ENCODE measurements at places on chromosomes 16 and 17.

DNA sequence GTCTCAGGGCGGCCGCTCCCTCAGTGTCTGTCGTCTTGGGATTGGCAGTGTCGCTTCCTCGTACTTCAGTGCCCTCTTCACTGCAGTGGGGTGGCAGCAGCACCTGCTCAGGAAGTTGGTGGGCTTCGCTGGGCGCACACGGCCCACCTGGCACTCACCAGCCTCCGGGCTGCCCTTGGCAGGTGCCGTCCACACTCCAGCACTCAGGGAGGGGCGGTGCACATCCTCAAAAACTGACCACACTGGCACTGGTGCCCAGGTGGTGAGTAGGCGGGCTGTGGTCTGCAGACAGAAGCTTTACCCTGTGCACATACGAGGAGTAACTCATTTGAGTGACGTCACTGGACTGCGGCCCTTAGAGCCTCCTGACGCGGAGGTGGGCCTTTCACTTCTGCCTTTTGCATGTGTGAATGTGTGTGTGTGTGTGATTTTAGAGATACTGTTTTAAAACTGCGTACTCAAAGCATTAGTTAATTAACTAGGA, 94.6 kb downstream of the BANP start:
- DNase-seq = no peak

DNA sequence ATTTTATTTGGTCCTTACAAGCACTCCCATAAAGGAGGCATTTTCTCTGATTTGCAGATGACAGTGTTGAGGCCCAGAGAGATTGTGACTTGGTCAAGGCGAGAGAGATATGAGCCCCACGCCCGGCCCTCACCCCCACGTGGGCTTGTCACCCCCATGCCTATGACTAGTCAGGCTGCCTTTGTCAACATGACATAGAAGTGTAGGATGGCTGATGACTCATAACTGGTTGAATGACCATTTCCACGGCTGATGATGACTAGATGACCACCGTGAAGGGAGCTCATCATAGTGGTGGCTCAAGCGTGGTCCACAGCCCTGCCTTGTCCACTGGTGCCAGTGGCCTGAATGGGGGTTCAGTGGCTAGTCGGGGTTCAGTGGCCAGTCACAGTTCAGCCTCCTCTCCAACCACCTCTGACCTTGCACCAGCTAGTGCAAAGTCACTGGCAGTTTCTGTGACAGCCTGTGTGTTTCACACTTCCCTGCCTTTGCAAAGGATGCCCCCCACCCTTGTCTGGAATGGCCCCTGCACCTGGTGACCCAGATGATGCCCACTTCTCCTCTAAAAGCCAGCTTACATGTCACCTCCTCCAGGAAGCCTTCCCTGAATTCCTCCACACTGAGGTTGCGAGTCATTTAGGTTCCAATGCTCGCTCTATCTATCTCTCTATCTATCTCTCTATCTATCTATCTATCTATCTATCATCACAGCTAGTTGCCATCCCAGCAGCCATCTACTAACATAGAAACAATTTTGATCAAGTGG, 3.8 kb upstream of the WSCD1 start:
- DNase-seq = no peak

GRCh38 chr16:71784093-71784492, 24.5 kb downstream of the AP1G1 start:
- DNase-seq = no peak

- no peak for DNase-seq
Observed at GRCh38 chr17:81635973-81636504, 873 bp downstream of the NPLOC4 start.

DNA sequence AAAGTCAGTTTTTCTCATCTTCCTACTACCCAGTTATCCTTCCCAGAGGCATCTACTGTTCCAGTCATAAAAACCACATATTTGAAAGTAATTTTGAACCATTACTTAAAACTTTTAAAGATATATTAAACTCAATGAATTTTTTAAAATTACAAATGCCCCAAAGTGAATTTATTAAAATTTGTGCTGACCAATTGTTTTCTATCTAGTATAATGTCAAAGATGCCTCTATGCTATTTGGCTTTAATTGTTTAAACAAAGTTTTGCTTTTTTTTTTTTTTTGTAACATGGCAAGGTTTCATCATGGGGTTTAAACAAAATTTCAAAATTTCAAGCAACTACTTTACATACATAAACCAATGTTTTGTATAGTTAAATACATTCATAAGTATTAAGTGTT, 60.7 kb downstream of the FBXL20 start:
- no peak for DNase-seq

DNA sequence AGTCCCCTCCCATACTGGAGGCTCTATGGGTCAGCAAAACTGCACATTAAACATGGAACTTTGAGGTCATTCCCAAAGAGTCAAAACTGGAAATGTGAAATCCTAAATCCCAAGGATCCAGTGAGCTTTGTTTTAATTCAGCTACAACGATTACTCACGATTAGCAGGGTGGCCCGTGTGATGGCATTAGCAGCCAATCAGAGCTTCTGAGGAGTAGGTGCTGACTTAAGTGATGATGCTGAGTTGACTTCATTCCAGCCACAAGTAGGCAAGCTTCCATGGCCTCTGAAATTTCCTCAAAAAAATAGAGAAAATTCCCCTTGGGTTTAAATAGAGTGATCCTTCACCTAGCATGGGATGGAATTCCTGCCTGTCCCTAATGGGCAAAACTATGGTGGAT, 28.1 kb upstream of the BEAN1 start:
- DNase-seq = no peak

DNA sequence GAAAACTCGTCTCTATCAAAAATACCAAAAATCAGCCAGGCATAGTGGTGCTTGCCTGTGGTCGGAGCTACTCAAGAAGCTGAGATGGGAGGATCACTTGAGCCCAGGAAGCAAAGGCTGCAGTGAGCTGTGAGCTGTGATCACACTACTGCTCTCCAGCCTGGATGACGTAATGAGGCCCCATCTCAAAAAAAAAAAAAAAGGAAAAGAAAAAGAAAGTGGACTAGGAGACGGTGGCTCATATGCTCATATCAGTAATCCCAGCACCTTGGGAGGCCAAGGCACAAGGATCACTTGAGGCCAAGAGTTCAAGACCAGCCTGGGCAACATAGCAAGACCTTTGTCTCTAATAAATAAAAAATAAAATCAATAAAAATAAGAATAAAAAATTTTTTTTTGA, 8.8 kb upstream of the SUMO2 start:
- no peak for DNase-seq

DNA sequence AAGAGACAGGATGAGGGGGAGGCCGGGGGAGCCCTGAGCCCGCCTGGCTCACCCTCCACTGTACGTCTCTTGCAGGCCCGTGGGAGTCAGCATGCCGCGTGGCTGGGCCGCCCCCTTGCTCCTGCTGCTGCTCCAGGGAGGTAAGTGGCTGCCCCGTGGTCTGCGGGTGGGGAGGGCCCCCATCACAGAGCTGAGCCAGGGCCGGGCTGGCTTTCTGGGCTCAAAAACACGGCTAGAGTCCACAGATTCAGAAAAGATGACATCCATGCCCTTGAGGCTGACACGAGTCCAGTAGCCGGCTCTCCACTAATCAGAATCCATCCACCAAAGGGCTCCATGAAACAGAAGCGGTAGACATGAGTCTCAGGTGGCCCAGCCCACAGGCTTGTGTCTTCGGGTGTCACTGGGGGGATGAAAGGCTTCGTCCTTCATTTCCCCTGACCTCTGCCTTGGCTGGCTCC, 28.0 kb downstream of the IL21R start:
- peak; percentile 85 for DNase-seq

DNA sequence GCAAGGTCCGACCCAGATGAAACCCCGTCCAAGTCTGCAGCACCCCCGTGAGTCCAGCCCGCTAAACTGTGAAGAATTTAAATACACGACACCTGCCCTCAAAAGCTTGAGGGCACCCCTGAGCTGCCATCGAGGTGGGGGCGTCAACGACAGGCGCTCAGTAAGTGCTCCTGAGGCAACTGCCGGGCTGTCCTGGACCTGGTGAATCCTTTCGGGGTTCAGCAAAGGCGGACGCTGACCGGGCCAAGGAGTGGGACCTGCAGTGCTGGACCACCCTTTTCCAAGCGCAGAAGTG, 512 bp upstream of the ENDOV start:
- DNase-seq = no peak

DNA sequence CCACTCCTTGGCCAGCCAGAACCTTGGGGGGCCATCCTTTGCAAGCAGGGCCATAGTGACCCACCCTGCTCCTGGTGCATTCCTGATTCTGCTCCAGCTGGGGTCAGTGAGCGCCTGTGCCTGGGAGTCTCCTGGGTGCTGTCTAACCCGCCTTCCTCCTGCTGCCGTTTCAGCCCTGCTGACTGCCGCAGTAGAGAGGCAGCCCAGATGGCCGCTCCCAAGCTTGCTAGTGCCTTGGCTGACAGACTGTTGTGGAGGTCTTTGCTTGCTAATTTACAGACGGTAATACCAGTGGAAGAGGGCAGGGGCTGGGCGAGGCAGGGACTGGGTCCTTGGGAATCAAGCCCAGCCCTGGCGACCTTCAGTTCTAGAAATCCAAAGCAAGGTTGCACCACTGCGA, 99.6 kb downstream of the SOCS1 start:
- DNase-seq = no peak

- no peak for DNase-seq
Observed at GRCh38 chr16:53822936-53823529, 119.1 kb downstream of the FTO start.

GRCh38 chr17:17044846-17045561, 2.7 kb downstream of the MPRIP start:
- DNase-seq = no peak

GRCh38 chr17:34067011-34067410, 188.1 kb upstream of the CCL2 start:
- no peak for DNase-seq

DNA sequence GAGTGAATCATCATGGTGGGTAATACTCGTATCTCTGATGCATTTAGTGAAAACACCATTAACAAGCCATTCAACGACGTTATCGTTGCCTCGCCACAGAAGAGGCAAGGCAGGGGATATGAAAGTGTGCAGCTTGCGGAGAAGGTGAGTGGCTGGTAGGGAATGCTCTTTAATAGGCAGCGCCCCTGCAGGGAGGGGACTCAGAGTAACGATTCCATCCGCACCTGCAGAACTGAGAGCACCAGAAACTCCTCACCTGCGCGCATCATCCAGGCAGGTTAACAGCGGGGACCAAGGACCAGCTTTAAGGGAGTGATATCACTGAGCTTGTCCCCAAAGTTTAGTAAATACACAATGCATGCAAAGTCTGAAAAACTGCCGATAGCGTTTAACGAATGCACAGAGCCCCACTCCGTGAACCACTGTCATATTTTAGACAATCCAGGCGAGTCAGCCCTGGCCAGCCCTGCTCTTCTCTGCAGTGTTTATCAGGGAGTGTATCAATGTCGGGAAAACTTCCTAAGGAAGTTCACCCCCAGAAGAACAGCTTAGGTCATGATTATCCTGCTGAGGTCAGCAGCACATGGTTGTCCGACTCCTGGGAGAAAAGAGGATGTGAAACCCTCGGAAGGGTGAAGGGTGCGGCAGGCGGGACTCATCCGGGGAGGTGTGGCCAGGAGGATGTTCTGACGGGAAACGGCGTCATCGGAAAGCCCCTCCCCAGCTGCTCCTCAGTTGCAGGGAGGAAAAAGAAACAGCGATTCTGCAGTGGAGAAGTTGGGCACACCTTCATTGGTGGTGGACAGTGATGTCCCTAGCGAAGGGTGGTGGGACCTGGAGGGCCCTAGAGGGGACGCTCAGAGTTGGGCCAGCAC, 68.5 kb upstream of the DNAH17 start:
- DNase-seq = peak; percentile 94

DNA sequence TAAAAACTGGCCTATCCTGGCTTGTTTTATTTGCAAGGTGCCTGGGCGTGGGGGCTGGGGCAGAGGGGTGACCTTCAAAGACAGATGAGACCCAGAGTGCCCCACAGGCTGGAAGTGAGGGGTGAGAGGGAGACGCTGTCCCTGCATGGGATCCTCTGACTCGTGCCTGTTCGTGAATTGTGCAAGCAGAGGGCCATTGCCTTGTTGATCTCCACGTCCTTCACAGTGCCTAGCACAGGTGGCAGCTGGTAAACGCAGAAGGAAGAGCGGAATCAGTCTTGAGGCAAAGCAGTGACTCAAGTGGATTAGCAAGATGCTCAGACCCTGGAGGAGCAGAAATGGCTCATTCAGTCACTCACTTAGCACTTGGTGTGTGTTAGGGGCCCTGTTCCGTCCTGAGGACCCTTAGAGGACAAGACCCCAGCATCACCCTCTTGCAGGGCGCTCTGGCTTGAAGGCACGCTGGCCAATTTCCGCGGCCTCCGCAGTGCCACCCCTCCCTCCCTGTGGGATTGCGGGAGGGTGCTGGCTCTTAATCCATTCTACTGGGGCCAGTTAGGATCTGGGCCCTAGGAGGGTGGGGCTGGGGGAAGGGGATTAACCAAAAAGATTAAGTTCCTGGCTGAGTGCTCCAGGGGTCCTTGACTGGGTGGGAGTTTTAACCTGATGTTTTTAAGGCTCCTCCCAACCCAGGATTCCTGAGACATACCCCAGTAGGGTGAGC, 151.2 kb downstream of the CCDC182 start:
- DNase-seq = no peak

DNA sequence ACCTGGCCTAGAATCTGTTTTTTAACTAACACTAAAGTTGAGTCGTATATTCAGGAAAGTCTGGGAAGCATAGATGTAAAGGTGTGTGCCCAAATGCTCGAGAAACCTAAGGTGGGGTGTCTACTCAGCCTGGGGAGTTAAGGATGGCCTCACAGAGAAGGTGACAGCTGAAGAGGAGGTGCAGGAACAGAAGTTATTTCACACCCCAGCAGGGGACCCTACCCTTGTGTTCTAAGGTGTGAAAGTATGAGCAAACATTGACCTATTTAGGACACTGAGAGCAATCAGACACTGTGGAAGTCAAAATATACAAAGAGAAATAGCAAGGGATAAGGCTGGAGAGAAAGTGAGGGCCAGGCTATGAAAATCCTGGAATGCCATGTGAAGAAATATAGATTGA, 49.0 kb upstream of the DHX40 start:
- no peak for DNase-seq

GRCh38 chr17:49260011-49260816, 29.6 kb upstream of the PHOSPHO1 start:
- no peak for DNase-seq

GRCh38 chr16:27311448-27311830, 2.3 kb upstream of the IL4R start:
- DNase-seq = no peak

DNA sequence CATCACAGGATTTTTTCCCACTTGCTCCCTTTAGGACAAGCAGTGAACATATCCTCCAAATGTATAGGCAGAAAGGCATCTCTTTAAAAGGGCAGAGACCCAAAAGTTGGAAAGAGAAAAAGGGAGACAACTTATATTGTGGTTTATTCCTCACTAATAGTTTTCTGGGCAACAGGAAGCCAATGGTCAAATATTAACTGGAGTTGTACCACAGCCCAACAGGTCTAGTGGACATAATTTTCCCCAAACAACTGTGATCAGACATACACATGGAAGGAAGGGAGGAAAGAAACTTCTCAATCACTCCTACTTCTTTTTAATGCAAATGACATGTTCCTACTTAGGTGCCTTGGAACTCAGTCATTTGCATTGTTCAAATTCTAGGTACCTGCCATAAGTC, 78.4 kb downstream of the SOX9 start:
- no peak for DNase-seq

GRCh38 chr16:85648805-85649204, 35.7 kb downstream of the GSE1 start:
- no peak for DNase-seq

Measured in esophagus muscularis mucosa (tissue), 4 donors.